ENCODE measurements at places on chromosomes 7 and 10.

DNA sequence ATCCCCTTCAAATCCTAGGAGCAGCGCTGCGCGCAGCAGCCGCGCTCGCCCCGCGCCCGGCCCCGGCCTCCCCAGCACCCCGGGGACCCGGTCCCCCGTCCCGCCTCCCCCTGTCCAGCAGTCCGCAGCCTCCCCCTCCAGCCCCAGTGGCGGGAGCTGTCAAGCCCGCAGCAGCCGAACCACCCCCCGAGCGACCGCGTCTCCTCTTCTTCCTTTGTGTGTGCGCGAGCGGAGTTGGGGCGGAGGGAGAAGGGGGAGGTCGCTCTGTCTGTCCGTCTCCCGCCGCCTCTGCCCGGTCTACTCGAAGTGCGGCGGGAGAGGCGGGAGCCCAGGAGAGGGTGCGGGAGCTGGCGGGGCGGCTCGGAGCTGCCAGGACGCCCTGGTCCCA lies 375 bp upstream of the CHN2 start:
- peak; percentile 14 for DNase-seq

DNA sequence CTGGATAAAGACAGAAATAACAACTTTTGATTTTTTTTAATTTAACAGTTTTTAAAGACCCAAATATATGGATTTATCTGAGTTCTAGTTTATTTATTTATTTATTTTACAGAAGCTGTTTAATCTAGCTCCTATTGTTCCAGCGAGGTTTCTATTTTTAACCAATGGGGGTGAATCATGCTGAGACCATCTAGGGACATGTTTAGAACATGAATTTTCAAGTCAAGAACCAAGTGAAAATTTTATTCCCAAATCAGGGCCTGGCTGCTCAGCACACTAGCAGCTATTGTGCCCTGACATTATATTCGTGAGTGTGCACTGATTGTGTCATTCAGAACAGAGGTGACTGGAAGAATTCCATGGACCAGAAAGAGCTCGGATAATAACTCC lies 24.6 kb upstream of the MPP7 start:
- no peak for DNase-seq

DNA sequence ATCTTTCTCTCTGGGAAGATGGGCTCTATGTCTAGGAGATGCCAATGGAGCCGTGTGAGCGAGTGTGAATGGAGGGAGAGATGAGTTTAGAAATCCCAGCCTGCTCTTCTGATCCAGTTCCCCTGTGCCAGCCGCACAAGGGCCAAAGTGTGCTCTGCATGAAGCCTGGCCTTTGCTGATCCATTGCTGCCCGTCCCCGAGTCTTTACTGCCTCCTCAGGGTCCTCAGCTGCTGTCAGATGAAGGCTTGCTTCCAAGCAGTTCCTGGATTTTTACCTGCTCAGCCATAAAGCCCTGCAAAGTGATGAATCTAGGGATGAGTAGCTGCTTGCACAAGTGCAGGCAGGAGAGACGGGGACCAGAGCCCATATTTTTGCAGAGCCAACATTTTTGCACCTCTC lies 115.9 kb downstream of the ZMIZ1 start:
- no peak for DNase-seq

DNA sequence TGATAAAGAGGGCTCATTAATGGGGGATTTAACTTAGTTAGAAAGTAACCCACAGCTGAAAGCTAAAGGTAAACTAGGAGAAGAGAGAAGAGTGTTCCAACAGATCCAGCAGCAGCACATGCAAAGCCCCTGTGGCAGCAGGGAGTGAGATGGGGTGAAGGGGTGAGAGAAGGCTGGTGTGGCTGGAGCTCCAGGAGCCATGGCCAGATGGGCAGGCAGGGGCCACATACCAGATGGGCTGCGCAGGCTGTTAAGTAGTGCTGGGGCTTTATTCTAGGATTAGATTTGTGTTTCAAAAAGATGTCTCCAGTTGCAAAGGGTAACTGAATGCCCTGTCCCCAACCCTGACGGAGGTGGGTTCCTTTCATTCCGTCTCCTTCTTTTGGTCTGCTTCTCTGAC lies 33.2 kb downstream of the HIF1AN start:
- DNase-seq: no peak

GRCh38 chr10:88831709-88832108 lies 19.9 kb downstream of the ANKRD22 start:
- no peak for DNase-seq

DNA sequence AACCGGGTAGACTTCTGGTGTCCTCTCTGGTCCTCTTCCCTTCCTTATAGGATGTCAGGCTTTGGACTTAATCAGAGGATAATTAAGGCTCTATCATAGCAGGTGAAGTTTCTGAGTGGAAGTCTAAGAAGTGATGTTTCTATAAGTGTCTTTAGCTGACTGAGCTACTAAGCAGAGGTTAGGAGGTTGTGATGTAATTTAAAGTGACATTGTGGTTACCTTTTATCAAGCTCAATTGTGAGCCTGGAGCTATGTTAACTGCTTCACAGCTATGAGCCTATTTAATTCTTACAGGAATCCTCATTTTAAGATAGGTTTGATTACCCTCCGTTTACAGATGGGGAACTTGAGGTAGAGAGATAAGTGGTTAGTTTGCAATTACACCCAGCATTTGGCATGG lies 365.1 kb downstream of the AUTS2 start:
- DNase-seq: no peak

- DNase-seq: no peak
Measured at GRCh38 chr10:111747751-111748150, 435.8 kb downstream of the GPAM start.

DNA sequence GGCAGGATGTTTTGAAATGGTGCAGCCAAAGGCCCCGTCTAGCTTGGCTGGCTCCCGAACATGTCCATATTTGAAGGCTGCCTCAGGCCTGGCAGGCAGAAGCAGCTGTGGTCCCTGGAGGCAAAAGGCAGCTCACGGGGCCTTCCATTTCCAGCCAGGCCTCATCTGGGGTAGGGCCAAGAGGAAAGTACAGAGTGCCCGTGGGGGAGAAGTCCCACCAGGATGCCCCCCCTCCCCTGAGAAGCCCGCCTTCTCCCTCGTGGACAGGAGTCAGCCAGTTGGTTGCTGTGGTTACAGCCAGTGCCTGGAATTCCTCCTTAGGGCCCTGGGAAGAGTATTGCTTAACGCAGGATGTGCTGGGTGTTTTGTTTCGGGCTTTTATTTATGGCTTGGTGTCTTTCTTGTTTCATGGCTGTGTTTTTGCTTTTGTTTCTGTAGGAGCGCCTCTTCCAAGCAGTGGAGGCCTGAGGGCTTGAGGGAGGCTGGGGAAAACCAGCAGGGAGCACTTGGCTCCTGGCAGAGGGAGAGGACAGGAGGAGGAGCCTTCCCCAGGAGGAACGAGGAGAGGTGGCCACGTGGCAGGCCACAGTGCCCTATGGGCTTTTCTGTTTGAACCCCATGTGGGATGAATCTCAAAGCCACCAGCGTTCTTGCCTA lies 45.4 kb downstream of the CHST3 start:
- peak; percentile 91 for DNase-seq

DNA sequence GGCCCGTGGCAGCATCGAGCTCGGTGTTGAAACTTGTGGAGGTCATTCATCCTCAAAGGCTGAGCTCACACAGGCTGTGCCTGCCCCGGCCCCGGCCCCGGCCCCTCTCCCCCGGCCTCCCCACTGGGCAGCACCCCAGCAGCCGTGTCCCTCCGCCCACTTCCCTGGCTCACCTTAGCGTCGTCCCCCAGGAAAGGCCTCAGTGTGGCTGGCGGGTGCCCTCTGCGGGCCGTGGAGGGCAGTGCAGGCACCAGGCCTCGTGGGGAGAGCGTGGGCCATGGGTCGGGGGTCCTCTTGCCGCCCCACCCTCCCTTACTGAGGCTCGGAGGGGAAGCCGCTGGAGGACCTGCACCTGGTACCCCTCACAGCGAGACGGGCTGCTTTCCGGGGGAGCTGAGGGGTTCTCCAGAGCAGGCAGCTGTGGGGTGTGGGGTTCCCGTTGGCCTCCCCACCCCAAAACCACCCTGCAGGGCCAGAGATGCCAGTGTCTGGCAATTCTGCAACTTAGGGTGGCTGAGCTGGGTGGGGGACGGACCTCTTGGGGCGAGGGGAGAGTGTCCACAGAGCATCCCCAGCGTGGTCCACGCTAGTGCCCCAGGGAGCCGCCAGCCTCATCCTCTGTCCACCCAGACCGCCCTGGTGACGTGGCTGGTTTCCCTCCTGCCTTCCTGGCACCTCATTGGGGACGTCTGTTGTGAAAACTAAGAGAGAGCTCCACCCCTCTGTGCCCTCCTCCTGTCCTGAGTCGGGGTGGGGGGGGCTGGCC lies 44.2 kb upstream of the DPYSL4 start:
- peak; percentile 50 for DNase-seq

DNA sequence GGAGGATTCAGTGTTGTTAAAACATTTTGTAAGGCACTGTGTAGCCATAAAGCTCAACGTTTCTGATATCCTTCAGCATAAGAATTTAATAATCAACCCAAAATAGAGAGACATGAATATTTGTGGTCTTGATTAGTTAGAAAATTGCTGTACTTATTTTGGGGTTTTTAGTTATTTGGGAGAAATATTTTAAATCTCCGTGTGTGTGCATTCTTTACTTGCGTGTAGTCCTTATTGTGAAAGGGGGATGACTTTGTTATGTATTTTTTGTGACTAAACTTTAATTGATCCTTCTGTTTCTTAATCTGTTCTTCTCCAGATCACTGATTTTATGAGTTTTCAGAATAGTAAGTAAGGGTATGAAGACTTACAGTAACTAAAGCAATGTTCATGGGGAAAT lies 81.2 kb downstream of the ZNRF2 start:
- DNase-seq: no peak

- no peak for DNase-seq
Measured at GRCh38 chr7:3942816-3943745, 642.0 kb downstream of the SDK1 start.

DNA sequence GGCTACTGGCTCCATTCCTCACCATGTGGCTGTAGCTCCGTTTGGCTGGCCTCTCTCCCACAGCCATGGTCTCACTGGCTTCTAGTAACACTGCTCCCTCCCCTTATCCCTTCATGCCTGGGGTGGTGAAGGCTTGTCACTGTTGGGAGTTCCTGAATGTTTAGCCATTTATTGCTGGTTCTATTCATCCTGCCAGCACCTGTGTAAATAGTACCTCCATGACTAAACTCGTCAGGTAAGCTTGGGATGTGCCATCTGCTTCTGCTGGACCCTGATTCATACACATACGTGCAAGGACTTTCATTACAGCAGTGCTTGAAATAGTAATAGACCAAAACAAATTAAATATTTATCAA lies 61.6 kb downstream of the CCDC71L start:
- DNase-seq: no peak

- no peak for DNase-seq
Measured at GRCh38 chr7:30251708-30252329, 32.6 kb upstream of the ZNRF2 start.

DNA sequence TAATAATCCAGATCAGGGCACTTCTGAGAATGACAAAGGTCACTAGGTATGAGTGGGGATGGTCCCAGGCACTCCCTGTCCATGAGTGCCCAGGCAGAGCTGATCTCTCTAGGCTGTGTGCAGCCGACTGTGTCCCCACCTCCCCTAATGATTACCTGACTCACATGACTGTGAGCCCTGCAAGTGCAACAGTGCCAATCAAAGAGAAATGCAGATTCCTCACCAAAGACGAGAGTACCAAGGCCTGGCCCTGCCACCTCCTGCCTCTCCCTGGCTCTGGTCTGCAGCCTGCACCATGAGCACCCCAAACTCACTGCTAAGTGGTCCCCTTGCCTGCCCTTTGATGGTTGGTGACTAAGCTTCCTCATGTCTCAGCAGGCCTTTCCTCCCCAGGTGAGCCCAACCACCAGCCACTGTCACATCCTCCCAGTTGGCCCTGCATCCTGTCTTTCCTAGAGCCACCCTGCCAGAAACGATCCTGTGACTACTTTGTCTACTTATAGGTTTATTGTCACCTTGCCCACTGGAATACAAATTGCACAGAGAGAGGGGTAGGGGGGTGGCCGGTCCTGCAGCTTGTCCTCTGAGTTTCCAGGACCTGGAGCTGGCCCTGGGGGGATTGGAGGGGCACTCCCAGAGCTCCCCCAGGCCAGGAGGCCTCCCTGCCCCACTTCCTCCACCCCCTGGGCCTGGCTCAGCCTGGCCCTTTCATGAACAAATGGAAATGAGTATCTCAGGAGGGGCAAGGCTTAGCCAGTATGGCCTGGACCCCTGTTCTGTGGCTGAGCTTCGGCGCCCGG lies 22.4 kb upstream of the GDF10 start:
- no peak for DNase-seq
